ENCODE measurements at places on chromosomes 3 and 15.
A peak's percentile ranks its signal among the peaks of the same experiment; 100 is the strongest.

DNA sequence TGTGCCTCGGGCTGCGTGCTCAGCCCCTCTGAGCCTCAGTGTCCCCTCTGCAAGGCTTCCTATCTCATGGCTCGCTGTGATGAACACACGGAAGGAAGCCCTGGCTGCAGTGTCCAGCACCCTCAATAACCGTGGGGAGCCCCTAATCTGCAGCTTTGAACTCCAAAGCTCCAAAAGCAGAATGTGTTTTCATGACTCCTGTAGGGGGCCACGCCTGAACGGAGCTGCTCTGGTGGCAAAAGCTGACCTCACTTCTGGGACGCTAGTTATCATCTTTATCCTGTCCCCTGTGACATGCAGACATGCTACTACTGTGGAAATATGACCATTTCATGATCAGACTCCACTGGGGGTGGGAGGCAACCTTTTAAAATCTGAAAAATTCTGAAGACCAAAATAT lies 98.8 kb downstream of the SEC22A start:
- no peak for DNase-seq

DNA sequence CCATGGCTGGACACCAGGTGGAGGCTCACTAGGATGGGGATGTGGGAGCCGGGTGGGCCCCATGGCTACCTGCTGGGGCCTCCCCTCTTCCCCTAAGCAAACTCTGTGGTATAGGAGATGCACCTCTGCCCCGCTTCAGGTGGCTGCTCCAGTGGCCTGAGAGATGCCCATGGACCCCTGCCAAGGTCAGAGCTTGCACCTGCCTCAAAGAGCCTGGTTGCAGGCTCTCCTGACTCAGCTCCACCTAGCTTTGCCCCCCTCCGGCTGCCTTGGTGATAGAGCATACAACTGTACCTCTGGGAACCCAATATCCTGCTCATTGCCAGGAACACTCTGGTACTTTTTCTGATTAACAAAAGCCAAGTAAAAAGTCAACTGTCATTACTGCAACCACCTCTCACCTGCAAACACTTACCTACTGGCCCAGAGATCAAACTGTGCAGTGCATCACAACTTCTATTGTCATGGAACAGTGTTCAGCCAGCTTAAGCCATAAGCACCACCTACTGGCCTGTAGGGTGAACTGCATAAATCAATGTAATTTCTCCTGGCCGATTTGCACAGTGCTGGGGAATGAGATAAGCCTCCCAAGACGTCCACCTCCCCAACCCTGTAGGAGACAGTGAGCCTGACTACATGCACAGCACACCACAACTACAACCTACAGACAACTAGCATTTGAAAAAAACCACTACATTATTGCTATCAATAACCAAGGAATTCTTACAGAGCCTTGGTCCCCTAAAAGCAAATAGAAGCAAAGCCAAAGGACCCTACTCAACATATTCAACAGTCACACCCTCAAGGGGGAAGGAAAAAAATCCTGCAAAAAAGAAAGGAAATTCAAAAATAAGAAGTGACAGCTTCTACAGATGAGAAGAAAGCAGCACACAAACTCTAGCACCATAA lies 352.4 kb upstream of the ARHGEF26 start:
- DNase-seq = peak; percentile 2

- DNase-seq = no peak
Observed at GRCh38 chr3:51928438-51928837, 13.3 kb downstream of the RRP9 start.

DNA sequence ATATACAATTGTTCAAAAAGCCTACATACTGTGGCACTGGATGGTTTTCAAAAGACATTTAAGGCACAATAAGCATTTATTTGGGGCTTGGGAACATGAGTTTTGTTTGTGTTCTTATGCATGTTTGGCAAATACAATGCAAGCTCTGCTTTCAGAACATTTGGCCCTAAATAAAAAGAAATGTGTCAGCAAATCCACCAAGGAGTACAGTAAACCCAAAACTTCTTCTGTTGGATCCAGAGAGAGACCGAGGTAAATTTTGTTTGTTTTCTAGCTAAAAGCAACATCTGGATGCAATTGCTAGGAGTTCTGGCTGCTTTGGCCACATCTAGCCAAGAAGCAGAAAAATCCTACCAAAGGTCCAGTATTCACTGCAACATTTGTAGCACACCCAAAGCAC lies 168.8 kb downstream of the DCLK3 start:
- DNase-seq = no peak

- no peak for DNase-seq
Observed at GRCh38 chr3:112001526-112001925, 2.8 kb downstream of the TAGLN3 start.

GRCh38 chr15:64747578-64747977 lies 27.8 kb downstream of the RBPMS2 start:
- no peak for DNase-seq

DNA sequence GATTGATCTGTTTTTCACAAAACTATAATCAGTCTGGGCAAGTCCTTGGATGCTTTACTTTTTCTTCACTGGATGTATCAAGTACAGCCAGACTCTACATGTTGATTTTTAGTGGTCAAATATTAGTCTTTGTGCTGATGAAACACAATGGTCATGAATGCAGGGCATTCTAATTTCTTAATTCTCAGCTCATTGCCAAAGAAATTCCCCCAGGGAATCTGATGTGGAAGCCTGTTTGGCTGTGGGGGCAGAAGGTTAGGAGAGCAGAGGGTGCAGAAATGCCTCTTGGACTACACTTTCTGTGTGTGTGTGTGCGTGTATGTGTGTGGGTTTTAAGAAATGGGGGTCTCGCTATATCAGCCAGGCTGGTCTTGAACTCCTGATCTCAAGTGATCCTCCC lies 48.7 kb upstream of the HACD2 start:
- no peak for DNase-seq

- DNase-seq = no peak
Observed at GRCh38 chr3:16071206-16071605, 103.3 kb upstream of the GALNT15 start.

DNA sequence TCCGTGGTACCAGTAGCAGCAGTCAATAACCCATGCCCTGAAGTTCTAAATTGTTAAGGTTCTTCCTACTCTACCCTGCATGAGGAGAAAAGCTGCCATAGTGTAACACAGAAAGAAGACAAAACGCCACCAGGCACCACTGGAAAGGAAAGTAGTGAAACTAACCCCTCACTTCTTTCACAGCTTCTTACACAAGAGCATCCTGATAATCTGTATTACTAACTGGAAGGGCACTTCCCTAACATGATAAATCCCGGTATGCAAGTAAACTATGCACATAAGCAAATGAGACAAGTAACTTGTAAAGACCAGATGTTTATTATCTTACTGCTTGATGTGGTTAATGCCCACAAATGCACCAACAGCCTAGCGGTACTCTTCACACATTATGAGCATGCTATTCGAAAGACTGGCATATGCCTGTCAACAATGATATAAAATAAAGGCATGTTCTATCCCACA lies 141.3 kb downstream of the ADAM10 start:
- no peak for DNase-seq

- no peak for DNase-seq
Observed at GRCh38 chr15:98524838-98525660, 123.3 kb upstream of the IGF1R start.

- no peak for DNase-seq
Observed at GRCh38 chr3:149609595-149609994, 48.2 kb downstream of the WWTR1 start.

DNA sequence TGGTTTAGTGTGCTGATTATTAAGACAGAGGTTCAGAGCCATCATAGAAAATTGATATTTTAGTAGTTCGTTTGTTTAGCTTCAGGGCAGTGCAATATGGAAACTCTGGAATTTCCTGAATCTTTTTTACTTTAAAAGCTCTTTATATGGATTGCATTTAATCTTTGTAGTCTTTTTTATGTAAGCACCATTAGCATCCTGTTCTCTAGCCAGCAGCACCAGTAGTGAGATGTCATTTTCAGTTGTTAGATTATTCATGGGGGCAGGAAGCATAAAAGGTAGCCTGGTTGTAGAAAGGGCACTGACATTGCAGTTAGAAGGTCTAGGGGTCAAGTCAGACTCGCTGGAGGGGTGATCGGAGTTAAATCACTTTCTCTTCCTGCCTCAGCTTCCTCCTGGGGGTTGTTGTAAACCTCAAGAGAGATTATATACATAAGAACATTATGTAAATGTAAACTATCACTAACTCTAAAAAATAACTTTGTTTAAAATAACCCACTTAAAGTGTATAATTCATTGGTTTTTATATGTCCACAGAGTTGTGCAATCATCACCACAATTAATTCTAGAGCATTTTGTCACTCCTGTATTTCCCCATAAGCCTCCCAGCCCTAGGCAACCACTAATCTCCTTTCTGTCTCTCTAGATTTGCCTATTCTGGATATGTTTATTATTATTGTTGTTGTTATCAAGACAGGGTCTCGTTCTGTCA lies 31.4 kb upstream of the ITPKA start:
- DNase-seq = no peak

GRCh38 chr15:63086271-63086670 lies 35.4 kb upstream of the LACTB start:
- no peak for DNase-seq

- no peak for DNase-seq
Observed at GRCh38 chr3:30011237-30011803, 595.1 kb upstream of the TGFBR2 start.

DNA sequence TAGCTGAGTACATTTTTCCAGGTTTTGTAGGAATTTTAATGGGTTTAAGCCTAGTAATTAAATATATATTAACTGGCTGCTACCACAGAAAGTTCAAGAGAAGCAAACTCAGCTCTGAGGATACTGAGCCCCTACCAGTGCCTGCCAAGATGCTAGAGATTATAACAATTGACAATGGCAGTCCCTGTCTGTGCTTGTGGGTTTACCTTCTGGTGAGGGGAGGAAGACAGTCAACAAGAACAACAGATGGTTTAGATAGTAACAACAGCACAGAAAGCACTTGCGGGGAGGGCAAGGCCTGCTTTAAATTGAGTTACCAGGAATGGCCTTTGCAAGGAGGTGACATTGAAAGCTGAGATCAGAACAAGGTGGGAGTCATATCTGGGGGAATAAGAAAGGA lies 56.6 kb upstream of the ARHGEF3 start:
- DNase-seq = peak; percentile 37

GRCh38 chr3:188683032-188683521 lies 488.7 kb upstream of the TPRG1 start:
- no peak for DNase-seq

- DNase-seq = no peak
Observed at GRCh38 chr3:99772671-99773070, 45.0 kb upstream of the CMSS1 start.

- no peak for DNase-seq
Observed at GRCh38 chr3:155895379-155895900, 25.0 kb downstream of the GMPS start.

- DNase-seq = no peak
Observed at GRCh38 chr15:67146875-67147381, 81.5 kb downstream of the SMAD3 start.

DNA sequence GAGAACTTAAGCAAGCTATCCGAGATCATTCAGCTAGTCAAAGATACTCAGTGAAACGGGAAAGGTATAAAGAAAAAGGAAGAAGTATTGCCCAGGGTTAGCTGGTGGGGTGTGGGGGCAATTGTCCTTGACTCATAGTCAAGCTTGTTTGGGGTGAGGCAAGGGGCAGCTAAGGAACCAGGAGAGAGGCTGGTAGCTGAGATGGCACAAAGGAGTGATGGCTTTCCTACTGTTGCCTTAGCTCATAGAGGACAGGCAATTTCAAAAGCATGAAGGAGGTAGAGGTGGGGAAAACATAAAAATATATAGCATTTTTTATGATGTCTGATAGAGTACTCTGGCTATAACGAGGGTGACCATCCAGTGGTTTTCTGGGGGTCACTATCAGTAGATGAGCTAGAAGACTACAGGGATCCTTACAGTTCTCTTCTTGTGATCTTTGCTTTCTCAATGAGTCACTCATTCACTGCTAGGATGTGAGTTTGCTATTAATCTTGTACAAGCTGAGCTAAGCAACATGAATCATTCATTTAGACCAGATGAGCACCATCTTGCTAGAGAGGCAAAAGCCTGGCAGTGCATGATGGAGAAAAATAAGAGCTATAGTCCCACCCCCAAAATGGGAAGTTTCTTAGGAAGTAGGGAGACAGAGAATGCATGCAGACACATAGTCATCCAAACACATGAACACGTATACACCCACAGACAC lies 207.1 kb upstream of the PFN2 start:
- no peak for DNase-seq

DNA sequence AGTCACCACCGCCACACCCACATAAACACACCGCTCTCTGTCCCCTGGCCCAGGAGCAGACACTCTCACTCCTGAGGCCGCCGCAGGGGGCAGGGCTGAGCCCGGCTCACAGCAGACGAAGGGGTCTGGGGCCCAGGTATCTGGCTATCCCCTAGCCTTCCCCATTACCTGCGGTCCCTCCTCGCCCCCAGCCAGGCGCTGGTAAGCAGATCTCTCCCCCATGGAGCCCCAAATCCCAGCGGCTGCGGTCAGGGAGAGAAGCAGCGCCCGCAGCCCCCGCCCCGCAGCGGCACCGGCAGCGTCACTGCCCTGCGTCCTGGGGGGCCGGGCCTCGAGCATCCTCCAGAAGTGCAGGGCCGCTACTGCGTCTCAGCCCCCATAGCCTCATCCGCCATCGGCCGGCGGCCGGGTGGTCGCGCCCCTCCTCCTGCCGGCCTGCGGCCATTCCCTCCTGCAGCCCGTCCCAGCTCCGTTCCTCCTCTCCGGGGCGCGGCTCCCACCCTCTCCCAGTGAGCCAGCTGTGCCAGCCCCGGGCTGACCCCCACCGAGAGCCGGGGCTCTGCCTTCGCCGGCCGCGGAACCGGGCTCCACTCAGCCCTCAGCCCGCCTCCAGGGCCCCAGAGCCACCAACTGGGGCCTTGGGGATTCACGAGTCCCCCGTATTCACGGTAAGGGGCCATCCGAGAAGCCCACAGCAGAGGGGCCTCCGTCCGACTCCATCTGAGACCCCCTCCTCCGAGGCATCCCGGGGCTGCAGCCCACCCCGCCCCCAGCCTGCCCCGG lies 13.1 kb downstream of the TNK2 start:
- peak; percentile 66 for DNase-seq

DNA sequence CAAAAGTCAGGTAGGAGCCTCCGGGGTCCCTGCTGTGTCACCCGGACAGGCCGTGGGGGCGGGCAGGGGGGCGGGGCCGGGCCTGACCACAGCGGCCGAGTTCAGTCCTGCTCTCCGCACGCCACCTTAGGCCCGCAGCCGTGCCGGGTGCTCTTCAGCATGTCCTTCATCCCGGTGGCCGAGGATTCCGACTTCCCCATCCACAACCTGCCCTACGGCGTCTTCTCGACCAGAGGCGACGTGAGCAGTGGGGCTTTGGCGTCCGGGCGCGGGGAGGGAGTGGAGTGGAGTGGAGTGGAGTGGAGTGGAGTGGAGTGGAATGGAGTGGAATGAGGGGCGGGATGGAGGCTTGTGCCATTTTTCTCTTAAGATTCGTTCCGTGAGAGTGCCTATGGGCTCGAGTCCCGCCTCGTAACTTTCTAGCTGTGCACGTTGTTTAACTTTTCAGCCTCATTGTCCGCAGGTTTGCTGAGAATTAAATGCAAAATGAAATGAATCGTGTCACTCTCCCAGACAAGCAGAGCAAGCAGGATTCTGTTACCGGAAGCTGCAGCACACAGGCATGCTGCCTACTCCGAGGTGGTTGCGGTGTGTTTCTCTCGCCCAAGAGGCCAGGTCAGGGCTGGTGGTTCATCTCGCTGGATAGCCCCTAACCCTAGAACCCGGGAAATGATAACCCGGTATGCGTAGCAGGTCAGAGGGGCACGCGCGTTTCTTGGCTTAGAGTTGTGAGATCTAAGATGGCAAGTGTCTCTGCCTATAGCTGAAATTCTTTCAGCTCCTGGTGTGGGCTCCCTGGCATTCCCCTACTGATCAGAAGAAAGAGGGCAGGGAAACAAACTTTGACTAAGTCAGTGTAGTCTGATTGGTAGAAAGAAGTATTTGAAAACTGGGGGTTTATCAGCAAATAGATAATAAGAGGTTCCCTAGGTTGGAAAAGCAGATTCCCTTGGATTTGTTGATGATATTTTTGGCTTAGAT lies at the start of gene FAH:
TSS of gene FAH (plus strand) at position 104 of the 981 bp plus-strand sequence. CDS start at position 160, 56 bp downstream.
- DNase-seq = no peak
